C1 segment of cervical spinal cord (tissue), 14 donors: ENCODE measurements at places on chromosomes 4 and X.

- DNase-seq: no peak
Observed at GRCh38 chr4:121098266-121098665, 25.9 kb upstream of the NDNF start.

- DNase-seq: no peak
Observed at GRCh38 chrX:100591256-100592051, 6.7 kb downstream of the TNMD start.

DNA sequence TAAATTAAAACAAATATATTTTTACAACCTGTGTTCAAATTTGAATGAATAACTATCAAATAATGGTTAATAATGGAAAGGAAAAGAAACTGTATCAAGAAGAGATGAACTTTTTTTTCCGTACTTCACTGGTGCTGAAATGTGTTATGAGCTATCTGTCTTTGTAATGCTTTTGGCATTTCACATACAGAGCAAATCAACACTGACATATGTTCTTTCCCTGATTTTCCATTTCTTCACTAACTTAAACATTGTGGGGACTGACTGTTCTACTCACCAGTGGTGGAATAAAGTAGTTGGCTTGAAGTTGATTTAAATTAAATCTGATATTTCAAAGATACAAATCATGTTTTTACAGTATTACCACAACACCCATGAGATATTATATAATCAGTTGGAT is 304.0 kb upstream of the BMP3 start:
- no peak for DNase-seq

DNA sequence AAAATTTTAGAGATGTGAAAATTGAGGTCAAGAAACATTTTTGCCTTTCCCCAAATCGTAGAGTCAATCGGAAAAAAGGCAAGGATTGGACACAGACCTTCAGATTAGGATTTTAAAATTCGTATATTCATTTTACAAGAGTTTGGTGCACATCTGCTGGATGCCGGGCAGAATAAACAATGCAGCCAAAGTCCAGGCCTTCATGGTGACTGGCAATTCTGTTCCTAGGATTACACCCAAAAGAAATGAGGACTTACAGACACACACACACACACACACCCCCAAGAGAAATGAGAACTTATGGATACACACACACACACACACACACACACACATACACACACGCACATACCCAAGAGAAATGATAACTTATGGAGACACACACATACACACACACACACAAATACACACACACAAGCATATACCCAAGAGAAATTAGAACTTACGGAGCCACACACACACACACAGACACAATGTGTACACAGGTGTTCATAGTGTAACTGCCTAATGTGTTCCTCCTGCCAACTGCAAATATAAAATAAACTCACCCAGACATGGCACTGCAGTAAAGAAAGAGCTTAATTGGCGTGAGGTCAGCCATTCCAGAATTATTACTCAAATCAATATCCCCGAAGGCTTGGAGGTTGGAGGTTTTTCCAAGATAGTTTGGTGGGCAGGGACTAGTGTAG is 165.7 kb upstream of the STS start:
- no peak for DNase-seq

DNA sequence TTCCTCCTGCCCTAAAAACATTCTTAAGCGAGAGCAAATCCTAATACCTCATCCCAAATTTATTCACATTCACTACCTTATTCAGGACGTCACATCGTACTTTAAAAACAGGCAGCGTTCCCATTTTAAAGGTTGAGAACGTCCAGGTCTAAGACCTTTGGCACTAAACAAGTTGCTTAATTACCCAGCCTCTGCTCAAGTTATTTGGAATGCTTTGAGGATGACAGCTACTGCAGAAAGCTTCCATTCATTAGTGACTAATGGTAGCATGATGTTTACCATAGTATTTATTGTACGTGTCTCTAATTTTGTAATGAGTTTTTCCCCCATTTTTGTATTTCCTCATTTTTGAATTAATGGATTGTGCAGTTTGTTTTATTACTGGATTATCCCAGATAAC is 1.5 kb downstream of the USP38 start:
- no peak for DNase-seq

DNA sequence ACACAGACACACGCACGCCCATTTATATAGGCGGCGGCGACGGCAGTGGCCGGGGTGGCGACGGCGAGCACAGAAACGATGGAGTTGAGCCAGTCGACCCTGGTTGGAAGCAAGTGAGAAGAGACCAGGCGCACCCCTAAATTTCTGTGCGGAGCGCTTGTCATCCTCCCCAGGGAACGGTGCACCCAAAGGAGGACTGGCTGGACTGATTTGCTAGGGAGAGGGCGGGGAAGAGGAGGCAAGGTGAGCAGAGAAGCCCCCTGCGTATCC is 302 bp downstream of the NHS start:
- DNase-seq: no peak

GRCh38 chr4:109627361-109627760 is 67.3 kb downstream of the MCUB start:
- DNase-seq: no peak

DNA sequence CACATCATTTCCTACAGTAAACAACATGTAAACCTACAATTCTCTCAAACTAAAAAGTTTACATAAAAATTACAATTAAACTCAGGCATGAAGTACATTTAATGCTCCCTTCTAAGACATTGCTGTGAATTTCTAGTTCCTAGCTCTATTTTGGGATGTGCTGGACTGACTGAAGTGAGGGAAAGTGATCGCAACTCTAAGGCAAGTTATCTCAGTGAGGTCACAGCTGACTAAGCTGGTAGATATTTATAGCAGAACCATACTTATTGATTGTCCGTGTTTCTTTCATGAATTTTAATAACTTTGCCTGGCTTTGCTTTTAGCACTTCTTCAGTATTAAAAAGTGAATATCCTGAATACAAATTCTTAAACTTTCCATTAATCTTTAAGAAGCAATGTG is 570.4 kb upstream of the GALNTL6 start:
- DNase-seq: no peak

GRCh38 chr4:113610537-113610936 is 151.0 kb downstream of the CAMK2D start:
- DNase-seq: no peak

DNA sequence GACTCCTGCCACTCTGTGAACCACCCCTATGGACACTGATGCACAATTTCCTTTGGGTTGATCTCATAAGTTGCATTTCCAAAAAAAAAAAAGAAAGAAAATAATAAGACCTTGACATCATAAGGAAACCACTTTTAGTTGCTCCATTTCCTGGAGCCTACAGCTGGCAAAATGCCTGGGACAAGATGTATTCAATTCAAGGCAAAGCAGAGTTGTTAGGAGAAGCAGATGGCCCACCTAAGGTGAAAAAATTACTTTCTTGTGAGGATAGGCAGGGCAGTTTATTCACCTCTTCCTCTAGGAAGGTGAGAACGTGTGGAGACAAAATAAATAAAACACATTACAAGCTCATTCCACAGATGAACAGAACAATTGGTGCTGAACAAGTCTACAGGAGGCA is 14.1 kb upstream of the SCRG1 start:
- DNase-seq: no peak

DNA sequence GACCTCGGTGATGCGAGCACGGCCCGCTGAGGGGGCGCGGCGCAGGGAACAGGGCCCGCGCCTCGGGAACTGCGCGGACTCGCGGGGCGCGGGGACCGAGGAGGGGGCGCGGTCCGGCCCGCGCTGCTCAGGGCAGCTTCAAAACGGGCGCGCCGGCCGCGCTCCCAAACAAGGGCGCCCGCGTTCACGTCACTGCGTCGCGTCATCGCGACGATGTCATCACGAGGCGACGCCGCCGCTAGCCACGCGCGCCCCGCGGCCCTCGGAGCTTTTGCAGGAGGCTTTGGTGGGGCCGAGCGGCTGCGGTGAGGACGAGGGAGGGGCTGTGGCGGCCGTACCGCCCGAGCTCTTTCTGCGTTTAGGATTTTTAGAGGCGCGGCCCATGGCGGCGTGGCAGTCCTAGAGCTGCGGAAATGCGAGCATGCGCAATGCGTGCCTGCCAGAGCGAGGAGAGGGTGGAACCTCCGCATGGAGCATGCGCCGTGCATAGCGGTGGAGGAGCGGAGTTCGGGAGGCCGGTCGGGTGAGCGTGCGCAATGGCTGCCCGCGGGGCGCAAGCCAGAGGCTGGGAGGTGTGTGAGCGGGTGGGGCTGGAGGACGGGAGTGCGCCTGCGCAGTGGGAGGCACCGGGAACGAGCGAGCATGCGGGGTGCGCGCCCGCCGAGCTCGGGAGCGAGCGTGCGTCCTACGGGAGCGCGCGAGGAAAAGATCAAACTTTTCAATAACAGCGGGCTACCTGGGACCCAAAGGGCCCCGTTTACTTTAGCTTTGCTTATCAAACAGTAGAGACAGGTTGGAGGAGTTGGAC is at the start of gene PPP2R3B:
Gene PPP2R3B, minus strand, starts transcription at position 140 of the 808 bp plus-strand sequence. CDS start 216 bp downstream, outside the sequence.
- DNase-seq: no peak

DNA sequence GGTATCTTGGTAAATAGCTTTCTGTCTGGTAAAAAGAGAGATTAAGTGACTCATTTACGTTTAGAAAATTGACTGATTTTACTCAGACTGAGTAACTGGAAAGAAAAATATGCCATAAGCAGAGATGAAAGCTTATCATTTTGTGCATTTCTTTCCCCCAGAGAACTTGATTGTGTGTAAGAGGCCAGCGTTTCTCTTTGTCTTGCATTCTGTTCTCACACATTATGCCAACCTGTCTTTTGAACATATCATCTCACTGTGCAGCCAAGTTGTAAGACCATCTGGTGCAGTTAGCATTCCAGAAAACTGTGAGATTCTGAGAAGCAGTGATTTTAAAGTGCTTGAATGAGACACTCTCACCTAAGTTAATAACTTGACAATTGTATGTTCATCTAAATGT is 651.3 kb downstream of the TECRL start:
- DNase-seq: no peak

DNA sequence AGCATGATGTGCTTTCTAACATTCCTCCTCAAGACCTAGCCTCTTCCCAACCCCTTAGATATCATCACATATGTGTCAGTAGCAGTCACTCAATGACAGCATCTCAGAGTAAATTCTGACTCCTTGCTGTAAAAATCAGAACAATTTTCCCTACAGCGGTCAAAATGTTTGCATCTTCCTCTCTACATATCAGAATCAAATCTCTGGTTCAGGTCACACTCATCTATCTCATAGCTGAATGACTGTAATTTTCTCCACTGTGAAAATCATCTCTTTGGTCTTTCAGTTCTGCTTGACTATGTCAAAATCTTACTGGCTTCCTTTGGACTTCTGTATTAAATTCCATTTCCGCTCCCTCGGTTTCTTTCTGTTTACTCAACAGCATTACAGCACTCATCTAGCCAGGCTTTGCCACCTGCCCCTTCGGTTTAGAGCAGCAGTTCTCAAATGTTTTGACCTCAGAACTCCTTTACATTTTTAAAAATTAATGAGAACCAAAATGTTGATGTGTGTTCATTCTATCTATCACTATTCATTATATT is 57.3 kb downstream of the AGA start:
- DNase-seq: no peak

DNA sequence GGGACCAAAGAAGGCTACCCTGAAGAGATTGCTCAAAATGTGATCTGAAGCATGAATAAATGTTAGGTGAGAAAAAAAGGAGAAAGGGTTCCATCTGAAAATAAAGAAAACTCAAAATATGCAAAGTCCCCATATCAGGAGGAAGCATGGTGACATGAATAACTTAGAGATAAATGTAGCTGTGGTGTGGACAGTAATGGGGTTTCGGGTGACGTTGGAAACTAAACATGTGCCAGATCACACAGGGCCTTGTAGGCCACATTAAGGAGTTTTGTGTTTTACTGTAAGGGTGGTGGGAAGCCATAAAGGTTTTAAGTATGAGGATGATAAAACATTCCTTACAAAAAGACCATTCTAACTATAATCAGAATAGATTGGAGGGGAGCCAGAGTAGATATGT is 40.3 kb upstream of the ACSL4 start:
- DNase-seq: no peak

- DNase-seq: no peak
Observed at GRCh38 chr4:119317990-119318389, 3.9 kb downstream of the FABP2 start.

- DNase-seq: no peak
Observed at GRCh38 chr4:68324519-68325262, 25.2 kb downstream of the YTHDC1 start.

- no peak for DNase-seq
Observed at GRCh38 chrX:132292793-132293192, 73.5 kb upstream of the RAP2C start.

GRCh38 chrX:2336181-2336580 is 164.6 kb downstream of the DHRSX start:
- no peak for DNase-seq

- DNase-seq: no peak
Observed at GRCh38 chr4:185640811-185641675, 105.7 kb upstream of the PDLIM3 start.

DNA sequence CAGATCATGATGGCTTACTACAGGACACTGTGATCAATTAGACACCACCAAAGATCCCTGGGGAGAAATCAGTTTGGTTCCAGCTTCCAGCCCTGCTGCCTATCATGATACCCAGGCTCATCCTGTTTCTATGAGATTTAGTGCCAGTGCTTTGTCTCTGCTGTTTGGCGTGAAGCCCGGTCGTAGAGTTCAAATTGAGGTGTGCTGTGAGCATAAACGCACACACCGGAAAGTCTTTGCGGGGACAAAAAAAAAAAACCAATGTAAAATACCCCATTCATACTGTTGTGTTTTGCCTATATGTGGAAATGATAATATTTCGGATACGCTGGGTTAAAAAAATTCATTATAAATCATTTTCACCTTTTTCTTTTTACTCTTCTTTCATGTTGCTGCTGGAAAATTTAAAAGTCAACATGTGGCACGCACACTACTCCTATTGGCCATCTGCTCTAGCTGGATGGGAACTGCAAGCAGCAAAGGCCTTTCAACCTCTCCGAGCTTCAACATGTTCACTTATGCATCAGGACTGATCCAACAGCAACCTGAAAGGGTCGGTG is 607 bp upstream of the DKC1 start:
- no peak for DNase-seq

- DNase-seq: no peak
Observed at GRCh38 chrX:108001218-108001814, 19.1 kb upstream of the TEX13B start.

- no peak for DNase-seq
Observed at GRCh38 chr4:100302061-100303026, 112.1 kb upstream of the DDIT4L start.

GRCh38 chr4:156751486-156751885 is 220.1 kb downstream of the PDGFC start:
- no peak for DNase-seq

DNA sequence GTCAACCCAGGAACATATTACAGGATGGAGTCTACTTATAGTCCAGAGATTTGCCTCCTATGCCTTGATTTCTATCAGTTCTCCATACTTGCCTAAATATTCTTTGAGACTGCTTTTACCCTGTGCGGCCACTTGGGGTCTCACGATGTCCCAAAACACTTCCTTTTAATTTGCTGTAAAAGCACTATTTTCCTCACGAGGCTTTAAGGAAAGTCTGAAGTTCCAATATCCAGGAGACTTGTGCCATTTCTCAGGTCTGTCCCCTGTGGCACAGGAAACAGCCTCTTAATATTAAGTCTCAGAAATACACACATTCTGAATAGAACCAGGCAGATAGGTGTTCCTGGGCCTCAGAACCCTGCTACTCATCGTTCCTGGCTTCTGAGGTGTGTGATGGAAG is 142.9 kb downstream of the TMEM164 start:
- no peak for DNase-seq
